Stimulated activated CD4-positive, alpha-beta T cell treated with anti-CD3 and anti-CD28 coated beads, Interleukin-12 subunit alpha, Interleukin-12 subunit beta, amount 100 ng/mL, for 4 hours (primary cell): ENCODE measurements at places on chromosomes 1 and 21.

GRCh38 chr1:214791961-214792360 is 189.0 kb downstream of the CENPF start:
- DNase-seq, result no peak

DNA sequence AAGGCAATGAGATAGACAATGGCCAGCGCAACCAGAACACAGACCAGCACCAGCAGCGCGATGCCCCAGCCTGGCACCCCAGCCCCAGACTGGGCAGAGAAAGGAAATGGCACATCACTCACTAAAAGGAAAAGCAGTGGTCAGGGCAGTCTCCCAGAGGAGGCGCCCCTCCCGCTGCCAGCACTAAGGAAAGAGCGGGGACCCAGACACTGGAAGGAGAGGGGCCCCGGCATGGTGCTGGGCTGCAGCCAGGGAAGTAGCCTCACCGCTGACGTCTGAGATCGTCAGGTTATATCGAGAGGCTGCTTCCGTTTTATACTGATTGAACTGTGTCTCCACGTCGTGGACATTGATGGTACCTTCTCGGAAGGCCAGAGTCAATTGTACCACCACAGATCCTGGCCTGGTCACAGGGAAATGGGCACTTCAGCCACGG is 13.8 kb downstream of the TRIM46 start:
- DNase-seq, result no peak

DNA sequence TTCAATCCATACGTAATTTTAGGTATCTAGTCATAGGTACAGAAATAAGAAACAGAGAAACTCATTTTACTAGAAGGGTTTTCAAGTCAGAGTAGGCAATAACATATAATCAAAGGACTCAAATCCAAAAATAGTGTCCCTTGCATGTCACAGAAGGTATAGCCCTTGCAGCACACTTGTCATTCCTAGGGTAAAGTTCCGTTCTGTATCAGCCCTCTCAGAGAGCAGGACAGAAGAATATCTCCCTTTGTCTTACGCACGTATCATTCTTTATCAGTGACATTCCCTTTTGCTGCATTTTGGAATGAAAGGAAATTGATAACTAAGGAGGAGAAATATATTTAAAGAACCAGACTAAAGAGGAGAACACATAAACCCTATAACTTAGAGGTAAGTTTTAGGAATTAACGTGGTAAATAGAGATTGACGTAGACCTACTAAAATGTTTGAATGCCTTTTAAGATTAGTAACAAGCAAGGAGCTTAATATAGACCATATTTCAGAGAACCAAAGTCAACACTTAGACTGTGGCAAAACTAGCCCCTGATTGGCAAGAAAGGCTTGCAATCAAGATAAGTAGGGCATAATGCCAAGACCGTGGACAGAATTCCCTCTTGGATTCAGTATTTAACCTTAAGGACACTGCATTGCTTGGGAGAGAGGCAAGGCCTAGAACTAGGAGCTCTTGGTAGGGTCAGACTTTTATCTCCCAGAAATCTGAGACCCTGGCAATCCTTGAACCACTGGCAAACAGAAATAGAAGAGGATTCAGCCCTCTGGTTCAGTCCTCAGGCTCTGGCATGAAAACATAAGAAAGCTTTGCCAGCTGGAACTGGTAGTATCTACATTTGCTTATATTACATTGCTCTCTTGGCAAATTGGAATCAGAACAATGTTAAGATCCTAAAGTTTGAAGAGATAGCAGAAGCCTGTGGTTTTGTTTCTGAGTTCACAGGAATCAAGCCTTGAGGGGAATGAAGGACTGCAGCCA is 232.1 kb downstream of the ASTN1 start:
- DNase-seq, result no peak

DNA sequence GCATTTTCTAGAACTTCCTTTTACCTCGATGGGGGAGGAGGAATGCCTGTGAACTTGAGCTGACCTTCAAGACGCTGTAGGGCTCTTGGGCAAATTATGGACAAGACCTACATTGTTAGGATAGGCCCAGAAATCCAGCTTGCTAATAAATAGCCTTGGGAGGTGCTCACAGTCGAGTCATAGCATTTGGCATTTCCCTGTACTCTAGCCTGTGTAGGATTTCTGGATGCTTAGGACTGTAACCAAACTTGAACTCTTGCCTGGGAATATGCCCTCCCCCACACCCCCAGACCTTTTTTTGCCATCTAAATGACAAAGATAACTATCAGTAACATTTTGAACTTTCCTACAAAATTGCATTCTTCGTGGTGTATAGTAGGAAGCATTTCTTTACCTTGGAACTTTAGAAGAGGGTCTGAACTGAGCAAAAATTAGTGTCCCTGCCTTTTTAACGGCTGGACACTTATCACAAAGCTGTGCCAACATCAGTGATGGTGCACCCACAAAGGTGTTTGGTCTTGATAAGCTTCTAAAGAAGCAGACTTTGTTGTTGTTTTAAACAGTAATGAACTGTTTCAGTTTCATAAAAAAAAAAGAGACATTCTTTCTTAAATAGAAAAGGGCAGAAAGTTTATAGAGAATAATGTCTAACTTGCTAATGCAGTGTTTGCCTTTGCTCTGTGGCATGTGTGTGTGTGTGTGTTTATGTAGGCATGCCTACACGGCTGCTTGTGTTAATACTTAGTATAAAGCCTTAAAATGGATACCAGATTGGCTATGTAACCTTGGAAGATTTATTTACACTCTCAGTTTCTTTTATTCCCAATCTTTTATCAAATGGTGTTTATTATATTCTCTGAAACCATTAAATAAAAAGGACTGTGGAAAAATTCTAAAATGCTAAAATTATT is 88.2 kb downstream of the NFIA start:
- DNase-seq, result no peak

DNA sequence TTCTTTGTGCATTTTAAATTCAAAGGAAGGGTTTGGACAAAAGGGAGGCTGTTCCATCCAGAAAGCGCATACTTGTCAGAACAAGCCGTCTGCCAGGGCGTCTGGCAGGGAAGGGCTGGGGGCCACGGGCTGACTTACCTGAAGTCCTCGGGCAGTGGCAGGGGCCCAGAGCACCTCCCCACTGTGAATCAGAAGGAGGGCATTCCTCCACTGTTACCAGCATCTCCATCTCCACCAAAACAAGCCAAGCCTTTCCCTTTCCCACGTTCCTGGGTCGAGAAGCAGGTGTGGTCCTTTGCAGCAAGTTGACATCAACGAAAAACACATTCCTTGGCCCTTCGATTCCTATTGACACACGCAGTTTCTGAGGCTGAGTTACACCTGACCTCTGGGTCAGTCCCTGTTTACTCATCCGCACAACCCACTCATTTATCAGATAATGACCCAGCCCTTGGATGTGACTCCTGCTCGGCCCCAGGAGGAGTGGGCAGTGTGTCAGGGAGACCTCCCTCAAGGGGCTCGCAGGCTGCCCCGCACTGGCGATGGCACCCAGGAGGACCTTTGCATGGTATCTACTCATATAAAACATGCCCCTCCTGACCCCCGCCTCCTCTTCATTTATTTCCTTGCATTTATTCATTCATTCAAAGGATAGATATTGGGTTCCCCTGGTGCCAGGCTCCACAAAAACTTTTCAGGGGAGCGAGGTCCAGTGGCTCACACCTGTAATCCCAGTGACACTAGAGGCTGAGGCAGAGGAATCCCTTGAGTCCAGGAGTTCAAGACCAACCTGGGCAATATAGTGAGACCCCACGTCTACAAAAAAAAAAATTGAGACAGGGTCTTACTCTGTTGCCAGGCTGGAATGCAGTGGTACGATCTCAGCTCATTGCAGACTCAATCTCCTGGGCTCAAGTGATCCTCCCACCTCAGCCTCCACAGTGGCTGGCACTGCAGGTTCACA is 60.2 kb downstream of the TOMM20 start:
- no peak for DNase-seq

DNA sequence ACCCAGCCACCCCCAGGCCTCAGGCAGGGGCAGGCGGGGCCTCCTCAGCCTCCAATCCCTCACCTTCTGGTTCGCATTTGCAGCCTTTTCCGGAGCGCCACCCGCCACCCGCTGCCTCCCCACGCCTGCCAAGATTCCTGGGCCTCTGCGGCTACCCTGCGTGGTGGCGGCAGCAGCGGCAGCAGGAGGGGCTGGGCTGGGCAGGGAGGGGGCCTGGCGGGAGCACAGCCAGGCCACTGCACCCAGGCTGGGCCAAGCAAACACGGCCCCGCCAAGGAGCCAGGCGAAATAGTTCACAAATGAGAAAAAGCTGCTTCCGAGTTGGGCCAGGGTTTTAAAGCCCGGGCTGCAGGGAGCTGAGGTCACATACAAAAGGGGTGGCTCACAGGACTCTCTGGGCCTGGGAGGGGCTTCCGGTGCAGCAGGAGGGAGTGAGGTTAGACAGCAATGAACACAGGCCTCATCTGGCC is 9.8 kb downstream of the COL8A2 start:
- DNase-seq, result no peak

- DNase-seq, result no peak
Measured at GRCh38 chr1:151165281-151165737, 393 bp downstream of the LYSMD1 start.

GRCh38 chr1:184237588-184237987 is 149.2 kb upstream of the C1orf21 start:
- no peak for DNase-seq
